PC-9 (cell line): ENCODE measurements at places on chromosomes 11 and 22. TPM values are rescaled to one million over a fixed set of nuclear protein-coding genes. Genes with fewer than 3 reads are reported as not detected.
A peak's percentile ranks its signal among the peaks of the same experiment; 100 is the strongest.

GRCh38 chr11:23308041-23308440 is 447.8 kb upstream of the CCDC179 start:
- DNase-seq, result no peak

DNA sequence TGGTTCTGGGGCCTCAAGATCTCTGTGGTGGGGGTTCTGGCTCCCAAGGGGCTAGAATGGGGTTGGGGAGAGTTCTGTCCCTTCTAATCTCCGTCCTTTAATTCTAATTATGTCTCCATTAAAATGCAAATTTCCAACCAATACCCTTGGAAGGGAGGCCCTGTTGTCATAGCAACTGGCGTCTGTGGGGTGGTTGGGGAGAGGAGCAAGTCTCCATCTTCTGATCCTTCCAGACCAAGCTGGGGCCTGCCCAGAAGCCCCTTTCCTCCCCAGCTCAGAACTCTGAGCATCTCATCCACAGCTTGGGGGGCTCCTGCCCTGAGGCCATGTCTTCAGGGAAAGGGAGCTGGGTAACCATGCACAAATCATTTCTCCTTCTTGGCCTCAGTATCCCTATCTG is 5.4 kb upstream of the RPS19BP1 start:
- DNase-seq, result no peak

DNA sequence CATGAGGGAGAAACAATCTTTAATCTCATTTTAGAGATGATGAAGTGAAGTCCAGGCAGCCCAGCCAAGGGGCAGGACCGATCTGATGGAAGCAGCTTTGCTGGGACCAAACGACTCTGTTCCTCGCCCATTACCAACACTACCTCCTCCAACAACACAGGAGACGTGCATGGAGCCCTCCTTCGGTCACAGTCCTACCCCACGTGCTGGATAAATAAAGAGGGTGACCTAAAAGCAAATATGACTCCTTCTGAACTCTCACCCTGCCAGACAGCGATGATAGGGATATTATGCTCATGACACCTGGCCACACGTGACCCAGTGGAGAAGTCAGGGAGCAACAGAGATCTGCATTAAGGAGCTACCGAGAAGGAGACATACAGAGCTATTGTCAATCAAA is 26.0 kb downstream of the SCGB1A1 start:
- DNase-seq, result no peak

DNA sequence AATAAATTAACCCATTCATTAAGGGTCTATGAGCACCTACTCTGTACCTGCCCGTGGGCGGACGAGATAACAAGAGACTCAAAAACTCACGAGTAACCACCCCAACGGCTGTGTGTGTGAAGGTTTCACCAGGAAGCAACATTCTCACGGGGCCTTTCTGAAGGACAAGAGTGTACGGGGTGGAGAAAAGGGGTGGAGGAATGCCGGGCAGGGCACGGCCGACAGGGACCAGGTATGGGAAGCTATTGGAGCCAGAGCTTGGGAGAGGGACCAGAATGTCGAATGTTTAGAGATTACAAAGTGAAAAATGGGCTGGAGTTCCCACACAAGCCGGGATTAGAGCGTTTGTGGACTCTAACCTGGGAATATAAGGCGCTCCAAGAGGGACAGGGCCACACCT is 1.6 kb downstream of the KMT5B start:
- no peak for DNase-seq

DNA sequence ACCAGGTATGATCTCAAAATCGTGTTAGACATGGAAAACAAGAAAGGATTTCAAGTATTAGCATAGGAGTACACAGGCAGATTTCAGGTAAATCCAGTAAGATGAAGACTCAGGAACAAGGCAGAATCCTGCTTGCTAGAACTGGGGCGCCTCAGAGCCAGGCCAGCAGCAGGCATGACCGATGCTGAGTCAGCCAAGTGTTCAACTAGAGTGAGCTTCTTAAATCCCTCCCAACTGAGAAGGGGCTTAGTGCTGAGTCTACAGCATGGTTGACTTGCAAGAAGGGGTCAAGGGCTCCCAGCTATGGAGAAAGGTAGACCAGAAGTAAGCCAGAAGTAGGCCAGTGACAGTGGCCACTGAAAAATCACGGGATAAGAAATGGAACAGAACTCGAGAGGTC is 12.4 kb downstream of the GRAP2 start:
- DNase-seq, result no peak

GRCh38 chr22:31199187-31199586 is 12.9 kb upstream of the LIMK2 start:
- DNase-seq, result no peak

DNA sequence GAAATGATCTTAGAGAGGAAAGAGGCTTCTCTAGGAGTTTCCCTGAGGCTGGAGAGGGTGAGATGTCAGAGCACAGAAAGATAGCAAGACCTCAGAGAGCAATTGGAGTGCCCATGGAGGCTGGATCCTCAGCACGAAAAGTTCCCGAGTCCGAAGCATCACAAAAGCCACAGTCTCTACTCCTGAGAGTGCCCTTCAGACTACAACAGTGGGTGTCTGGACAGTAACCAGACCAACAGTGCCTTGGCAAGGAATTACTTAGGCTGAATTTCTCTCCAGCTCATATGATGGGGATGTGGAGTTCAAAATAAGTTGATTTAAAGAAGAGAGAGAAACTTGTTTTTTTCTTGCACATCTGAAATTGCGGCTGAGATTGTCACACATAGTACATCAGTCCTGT is 31.9 kb upstream of the PSMA1 start:
- no peak for DNase-seq

- peak; percentile 73 for DNase-seq
Observed at GRCh38 chr11:128630367-128631230, 43.2 kb upstream of the ETS1 start.

DNA sequence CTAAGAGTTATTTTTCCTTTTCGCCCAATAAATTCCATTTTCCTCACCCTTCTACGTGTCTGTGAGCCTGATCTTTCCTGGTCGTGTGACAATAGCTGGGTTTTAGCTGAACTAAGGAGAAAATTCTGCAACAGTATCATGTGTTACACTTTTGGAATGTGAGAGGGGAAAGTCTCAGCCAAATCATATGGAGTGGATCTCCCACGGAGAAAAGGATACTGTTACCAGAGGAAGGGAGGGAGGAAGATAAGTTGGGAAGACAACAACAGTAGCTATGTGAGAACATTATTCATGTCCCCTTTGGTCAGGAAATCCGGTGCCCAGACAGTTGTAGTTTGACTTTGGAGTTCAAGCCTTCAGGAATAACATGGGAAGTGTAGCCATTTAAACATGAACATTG is 584.0 kb upstream of the RAG2 start:
- no peak for DNase-seq

OR4D5 gene
- not detected in 2 replicates for total RNA-seq

RBMXL2 gene
- total RNA-seq, result not detected in 2 replicates

OR5B21 gene
- not detected in 2 replicates for total RNA-seq
